Omental fat pad (tissue), 4 donors: ENCODE measurements at places on chromosomes 11 and 22.

- no peak for DNase-seq
Measured at GRCh38 chr11:61618978-61619377, 38.1 kb upstream of the SYT7 start.

- DNase-seq, result no peak
Measured at GRCh38 chr22:26957897-26958296, 300.5 kb downstream of the MIAT start.

DNA sequence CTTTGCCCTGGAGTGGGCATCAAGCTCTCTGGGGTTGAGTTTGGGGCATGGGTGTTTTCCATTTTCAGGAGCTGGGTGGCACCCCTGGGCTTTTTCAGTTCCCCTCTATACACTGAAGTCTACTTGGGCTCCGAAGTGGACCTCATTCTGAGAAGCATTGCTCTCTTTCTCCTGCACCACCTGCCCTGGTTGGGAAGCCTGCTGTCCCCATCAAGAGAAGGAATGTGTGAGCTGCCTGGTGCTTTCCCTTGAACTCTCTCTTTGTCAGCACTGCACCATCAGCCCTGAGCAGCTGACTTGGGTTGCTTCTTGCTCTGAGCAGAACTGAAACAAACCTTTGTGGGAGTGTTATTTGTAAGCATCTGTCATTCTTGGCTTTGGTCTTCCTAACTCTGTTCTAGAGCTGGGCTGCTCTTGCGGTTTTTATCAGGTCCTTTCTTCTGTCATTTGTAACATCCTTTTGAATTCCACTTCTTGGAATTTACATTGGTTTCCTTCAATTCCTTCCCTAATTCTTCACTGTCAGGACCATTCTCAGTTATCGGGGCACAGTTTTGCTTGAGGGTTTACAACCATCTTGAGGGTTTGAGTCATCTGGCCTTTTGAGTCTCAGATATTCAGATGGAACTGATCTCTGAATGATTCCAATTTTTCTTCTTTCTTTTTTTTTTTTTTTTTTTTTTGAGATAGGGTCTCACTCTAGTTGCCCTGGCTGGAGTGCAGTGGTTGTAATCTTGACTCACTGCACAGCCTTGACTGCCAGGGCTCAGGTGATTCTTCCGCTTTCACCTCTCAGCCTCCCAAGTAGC, 20.5 kb downstream of the UBE2L3 start:
- no peak for DNase-seq

- DNase-seq, result no peak
Measured at GRCh38 chr11:103413266-103413888, 304.2 kb downstream of the DYNC2H1 start.

GRCh38 chr22:28711820-28712777, 29.5 kb downstream of the CHEK2 start:
- no peak for DNase-seq

- DNase-seq, result no peak
Measured at GRCh38 chr11:32792111-32792947, 2.1 kb downstream of the CCDC73 start.

- no peak for DNase-seq
Measured at GRCh38 chr11:32527261-32528175, 56.1 kb upstream of the EIF3M start.

DNA sequence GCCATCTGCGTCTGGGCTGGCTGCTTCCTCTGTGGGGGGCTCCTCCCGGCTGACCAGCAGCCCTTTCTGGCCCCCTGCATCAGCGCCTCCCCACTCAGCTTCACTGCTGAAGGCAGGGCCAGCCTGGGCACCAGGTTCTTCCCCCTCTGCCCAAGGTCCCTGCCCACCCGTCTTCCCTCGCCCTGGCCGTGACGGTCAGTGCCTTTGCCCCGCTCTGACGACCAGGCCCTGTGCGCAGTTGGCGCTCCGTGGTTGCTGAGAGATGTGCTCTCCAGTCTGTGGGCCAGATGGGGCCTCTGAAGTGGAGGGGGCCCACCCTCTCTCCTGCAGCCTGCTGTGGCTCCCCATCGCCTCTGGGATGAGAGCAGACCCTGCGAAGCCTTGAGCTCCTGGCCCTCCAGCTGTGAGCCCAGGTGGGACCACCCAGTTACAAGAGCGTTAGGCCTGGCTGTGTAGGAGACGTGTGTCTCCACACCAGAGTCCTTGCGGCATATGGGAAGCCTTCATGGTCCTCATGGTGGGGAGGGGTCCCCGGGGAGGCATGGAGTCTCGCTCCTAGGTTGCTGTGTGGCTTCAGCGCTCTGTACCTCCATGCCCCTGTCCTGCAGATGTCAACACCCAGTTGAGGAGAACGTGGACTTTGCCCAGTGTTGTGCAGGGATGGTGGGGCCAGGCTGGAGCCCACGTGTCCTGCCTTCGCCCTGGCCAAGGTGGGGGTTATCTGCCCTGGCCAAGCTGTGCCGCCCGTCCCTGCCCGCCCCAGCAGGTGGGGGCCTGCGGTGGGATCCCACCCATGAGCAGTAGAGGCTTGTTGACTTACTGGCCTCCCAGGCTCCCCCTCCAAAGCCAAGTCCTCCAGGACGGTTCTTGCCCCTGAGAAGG, 14.2 kb downstream of the LRP5 start:
- no peak for DNase-seq

DNA sequence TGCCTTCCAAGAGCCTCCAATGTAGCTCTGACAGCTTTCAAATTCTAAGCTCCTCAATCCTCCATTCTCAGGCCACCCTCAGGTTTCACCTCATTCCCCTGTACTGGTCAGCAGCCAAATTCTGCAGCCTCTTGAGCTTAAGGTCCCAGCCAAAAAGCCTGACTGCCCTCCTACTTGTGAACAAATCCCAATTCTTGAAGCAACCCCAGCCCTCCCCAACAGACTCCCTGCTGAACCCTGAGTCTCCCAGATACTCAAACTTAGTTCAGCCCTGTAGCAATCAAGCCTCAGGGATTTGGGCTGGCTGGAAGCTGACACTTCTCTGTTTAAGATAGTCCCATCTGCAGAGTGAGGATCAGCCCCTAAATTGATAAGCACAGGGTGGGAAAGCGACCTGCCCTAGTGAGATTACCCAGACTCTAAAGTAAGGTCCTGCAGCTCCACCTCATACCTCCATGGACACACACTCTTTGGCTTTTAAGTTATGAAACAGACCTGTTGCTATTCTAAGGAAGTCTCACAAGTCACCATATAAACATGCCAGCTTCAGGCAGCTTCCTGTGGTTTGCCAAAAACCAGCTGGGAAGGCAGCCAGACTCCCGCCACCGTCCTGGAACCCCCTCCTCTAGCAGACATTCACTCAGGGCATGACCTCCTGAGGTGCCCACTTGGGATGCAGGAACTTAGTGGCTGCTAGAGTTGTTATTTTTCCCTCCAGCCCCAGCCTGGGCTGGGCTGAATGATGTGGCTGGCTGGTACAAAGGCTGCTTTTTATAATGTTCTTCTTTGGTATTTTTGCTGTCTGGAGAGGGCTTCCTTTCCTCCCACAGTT, 82.5 kb upstream of the PICALM start:
- DNase-seq, result no peak

GRCh38 chr22:49954991-49955580, 5.5 kb upstream of the PIM3 start:
- DNase-seq, result no peak

- DNase-seq, result no peak
Measured at GRCh38 chr11:110242746-110243145, 53.7 kb downstream of the RDX start.

DNA sequence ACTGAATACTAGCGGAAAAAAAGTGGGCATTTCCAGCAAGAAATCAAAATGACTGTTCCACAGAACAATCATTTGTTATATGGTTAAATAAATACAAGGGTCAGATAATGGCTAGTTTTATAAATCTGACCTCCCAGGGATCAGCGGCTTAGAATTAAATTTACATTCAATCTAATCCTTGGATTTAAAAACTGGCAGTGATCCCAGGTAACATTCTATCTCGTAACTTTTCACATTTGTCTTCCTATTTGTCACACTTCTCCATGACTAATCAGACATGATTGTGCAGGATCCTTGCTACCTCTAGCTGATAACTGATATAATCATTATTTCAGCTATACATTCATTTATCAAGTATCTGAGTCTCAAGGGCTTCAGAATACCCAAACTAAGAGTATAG, 2.9 kb upstream of the MMP3 start:
- DNase-seq, result no peak

- DNase-seq, result no peak
Measured at GRCh38 chr11:83720675-83721074, 434.5 kb upstream of the CCDC90B start.

DNA sequence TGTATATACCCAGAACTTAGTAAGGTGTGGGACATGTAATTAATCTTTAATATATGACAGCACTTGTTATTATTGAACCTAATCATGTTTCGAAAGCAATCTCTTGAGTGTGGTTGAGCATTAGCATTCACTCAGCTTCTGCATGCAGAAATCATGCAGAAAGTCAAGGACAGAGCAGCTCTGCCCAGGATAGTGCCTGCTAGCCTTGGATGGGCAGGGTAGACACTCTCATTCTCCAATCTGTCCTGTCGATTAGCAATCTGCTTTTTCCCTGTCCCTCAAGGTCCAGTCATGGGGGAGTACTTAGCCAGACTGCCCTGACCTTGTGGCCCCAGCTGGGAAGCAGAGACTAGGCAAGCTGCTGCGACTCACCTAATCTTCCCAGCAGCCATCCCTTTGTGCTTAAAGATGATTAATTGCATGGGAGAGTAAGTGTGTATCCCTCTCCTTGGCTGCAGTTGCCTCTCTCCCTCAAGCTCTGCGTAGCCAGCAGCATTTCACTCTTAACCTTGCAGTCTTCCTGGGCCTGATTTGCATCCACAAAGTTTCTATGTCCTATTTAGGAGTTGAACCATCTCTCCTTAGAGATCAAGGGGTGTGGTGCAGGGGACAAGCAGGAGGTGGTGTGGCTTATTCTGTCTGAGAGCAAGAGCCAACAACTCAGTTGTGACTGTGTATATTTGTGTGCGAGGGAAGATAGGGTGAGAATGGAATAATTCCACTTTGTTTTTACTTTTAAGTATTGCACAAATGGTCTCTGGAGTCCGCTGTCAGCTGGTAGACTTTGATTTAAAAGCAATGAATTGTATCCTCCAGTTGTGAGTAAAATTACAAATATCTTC, 101.4 kb downstream of the FDX1 start:
- no peak for DNase-seq

DNA sequence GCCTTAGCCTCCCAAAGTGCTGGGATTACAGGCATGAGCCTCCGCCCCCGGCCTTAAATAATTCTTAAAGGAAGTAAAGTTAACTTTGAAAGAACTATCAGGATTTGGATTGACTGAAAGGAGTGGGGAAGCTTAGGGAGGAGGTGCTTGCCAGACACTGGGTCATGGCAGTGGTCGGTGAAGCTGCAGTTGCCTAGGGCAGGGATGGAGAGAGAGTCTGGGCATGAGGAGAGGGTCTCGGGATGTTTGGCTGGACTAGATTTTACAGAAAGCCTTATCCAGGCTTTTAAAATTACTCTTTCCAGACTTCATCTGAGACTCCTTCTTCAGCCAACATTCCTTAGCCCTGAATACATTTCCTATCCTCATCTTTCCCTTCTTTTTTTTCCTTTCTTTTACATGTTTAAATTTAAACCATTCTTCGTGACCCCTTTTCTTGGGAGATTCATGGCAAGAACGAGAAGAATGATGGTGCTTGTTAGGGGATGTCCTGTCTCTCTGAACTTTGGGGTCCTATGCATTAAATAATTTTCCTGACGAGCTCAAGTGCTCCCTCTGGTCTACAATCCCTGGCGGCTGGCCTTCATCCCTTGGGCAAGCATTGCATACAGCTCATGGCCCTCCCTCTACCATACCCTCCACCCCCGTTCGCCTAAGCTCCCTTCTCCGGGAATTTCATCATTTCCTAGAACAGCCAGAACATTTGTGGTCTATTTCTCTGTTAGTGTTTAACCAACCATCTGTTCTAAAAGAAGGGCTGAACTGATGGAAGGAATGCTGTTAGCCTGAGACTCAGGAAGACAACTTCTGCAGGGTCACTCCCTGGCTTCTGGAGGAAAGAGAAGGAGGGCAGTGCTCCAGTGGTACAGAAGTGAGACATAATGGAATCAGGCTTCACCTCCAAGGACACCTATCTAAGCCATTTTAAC, at the start of gene NNMT:
TSS of gene NNMT (plus strand) at position 724 of the 929 bp plus-strand sequence. CDS start at position 882, 158 bp downstream.
- DNase-seq, result no peak

- DNase-seq, result no peak
Measured at GRCh38 chr11:48087974-48088681, 107.8 kb downstream of the PTPRJ start.

DNA sequence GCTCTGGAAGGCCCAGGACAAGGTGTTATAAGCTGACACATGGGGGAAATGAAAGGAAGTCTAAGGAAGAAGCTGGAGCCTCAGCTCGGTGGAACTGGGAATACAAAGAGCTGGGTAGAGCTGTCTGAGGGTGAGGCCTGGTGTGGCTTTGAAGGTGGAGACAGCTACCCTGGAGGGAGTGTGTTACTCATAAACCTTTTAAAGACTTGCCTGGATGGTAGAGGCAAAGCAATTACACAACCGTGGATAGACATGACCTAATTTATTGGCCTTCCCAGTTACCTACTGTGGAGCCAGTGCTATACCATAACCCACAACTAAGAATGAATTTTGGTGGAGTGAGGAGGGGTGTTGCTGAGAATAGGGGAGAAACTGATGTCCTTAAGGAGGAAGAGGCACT, 22.6 kb downstream of the EXPH5 start:
- no peak for DNase-seq

GRCh38 chr11:70500076-70500847, 101.9 kb downstream of the CTTN start:
- no peak for DNase-seq

- no peak for DNase-seq
Measured at GRCh38 chr22:23657727-23658126, 25.6 kb upstream of the DRICH1 start.
